Stimulated activated CD4-positive, alpha-beta T cell treated with anti-CD3 and anti-CD28 coated beads, TNF-alpha, amount 100 ng/mL, for 24 hours (primary cell): ENCODE measurements at places on chromosomes 3 and 15.

DNA sequence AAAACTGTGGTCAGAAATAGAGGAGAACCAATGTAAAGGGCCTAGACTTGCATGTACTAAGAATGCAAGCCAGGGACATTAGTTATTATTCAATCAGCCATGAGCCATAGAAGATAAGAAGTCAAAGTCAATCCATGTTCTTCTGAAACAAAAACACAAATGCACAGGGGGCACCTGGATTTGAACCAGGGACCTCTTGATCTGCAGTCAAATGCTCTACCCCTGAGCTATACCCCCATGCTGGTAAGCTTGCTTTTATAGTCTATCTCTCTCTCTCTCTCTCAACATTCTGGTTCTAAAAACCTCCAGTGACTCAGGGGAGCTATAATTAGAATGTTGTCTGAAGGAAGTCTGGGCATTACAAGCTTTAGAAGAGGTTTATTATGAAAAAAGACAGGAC, 85.6 kb upstream of the ACP3 start:
- no peak for DNase-seq

- DNase-seq = no peak
These were observed 334.9 kb downstream of the TBC1D5 start for GRCh38 chr3:17407576-17407975.

GRCh38 chr15:67724691-67725375, 100.5 kb upstream of the SKOR1 start:
- no peak for DNase-seq

- DNase-seq = no peak
These were observed 900.3 kb upstream of the ROBO1 start for GRCh38 chr3:80668100-80668499.

DNA sequence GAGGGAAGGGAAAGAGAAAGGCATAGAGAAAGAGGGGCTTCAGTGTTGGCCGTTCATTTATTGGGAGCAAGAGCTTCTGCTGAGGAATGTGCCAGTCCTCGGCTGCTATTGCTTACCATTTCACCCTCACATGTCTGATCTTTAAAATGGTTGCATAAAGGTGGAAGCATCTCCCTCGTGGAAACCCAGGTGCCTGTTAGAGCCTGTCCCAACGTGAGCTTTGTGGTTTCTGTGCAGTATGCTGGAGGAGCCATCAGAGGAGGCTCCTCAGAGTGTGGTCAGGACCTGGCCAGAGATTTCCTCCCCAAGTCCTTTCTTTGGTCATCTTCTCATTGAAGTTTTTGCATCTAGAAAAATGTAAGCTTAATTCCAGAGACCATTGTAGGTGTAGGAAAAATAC, 34.4 kb downstream of the PSMD6 start:
- no peak for DNase-seq

DNA sequence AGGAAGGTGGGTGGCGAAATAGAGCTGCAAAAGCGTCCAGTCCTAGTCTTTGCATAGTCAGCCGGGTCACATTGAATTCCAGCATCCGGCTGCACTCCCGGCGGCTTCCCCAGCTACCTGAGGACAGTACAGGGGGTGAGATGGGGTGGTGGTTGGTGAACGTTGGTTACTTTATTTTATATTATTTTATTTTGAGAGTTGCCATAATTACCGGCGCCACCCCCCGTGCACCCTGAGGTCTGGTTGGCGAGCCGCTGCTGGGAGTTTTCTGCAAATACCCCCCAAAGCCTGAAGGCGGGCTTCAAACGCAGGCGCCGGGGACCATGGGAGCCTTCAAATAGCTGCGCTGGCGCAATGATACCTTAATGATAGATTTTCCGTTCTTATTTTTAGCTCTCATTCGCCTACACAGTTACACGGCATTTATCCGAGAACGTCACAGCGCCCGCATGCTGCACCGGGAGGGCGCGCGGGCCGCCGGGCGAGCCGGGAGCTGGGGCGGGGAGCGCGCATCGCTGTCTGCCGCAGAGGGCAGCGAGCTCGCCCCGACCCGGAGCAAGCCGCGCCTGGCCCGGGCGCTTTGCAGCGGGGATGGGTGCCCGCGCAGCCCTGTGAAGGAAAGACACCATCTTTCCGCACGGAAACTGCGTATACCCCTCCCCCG, 756 bp upstream of the RASGRF1 start:
- peak; percentile 15 for DNase-seq

DNA sequence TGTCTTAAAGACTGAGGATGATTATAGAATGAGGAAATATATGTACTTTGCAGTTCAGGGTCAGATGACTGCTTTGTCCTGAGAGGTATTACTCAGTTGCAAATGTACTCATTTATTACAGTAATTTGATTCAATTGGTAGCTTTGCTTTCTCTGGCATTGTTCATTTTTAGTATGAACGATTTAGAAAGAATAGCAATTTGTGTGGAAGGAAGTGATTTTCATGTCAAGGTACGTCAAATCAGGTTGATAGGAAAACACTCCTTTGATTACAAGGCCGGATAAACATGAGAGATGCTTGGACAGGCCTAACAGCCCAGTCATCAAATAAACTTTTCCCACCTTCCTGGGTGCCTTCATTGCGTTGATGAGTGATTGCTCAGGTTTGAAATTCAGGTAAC, 53.8 kb downstream of the UNC13C start:
- no peak for DNase-seq

- DNase-seq = no peak
These were observed 802 bp downstream of the RCN2 start for GRCh38 chr15:76932135-76932966.

GRCh38 chr3:120113128-120114116, 19.2 kb upstream of the GSK3B start:
- DNase-seq = no peak

- no peak for DNase-seq
These were observed 70.7 kb downstream of the TNIK start for GRCh38 chr3:171389491-171389890.
